ENCODE measurements at places on chromosomes 16 and 17. TPM values are rescaled to one million over a fixed set of nuclear protein-coding genes. Genes with fewer than 3 reads are reported as not detected.

Gene CDH11
- 3.3 TPM for total RNA-seq

Gene ABCC11
- not detected for total RNA-seq

Gene USP7
- 65.9 TPM for total RNA-seq

Gene KRTAP4-3
- not detected for total RNA-seq

Gene DVL2
- 36.1 TPM for total RNA-seq

Gene TBC1D26
- total RNA-seq: not detected

Gene KRT40
- total RNA-seq: not detected

Gene TLCD3B
- total RNA-seq: 0.32 TPM

Gene TCAP
- total RNA-seq: 0.15 TPM

Gene MVP
- 215 TPM for total RNA-seq

Gene KCNH4
- not detected for total RNA-seq

Gene ZDHHC1
- total RNA-seq: 7.8 TPM
